GM04503 (cell line): ENCODE measurements at places on chromosomes 5 and 9.

GRCh38 chr5:102981957-102982635 is 137.8 kb downstream of the GIN1 start:
- no peak for DNase-seq

DNA sequence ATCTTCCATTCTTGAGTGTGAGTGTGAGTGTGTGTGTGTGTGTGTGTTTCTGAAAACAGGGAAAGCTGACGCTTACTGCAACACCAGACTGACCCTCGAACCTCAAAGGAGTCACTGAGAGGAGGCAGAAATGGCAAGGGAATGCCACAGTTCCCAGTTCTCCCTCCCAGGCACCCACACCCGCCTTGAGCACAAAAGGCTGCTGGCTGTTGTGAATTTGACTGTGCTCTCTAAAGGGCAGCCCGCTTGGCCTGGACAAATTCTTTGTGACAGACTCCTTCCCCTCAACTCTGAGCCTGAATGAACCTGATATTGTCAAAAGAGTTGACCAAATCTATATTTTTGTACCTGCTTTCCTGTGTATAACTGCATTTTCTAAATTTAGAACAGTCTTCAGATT is 245.7 kb upstream of the IRX2 start:
- no peak for DNase-seq

DNA sequence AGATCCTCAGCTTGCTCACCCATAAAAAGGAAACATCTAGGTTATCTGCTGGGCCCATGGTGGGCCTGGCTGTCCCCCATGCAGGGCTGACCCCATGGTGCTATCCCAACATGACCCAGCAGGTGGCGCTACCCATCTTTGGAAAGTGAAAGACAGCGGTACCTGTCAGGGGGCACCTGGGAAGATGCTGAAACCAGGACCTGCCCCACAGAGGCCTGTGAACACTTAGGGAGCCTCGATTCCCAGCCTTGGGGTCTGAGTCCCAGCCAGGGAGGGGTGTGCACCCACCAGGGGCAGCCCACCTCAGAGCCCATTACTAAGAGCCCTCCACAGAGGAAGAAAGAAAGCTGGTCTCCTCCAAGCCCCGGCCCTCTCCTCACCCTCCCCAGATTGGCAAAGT is 46.6 kb upstream of the IPPK start:
- DNase-seq = no peak

GRCh38 chr9:2043881-2044462 is 28.8 kb downstream of the SMARCA2 start:
- no peak for DNase-seq

DNA sequence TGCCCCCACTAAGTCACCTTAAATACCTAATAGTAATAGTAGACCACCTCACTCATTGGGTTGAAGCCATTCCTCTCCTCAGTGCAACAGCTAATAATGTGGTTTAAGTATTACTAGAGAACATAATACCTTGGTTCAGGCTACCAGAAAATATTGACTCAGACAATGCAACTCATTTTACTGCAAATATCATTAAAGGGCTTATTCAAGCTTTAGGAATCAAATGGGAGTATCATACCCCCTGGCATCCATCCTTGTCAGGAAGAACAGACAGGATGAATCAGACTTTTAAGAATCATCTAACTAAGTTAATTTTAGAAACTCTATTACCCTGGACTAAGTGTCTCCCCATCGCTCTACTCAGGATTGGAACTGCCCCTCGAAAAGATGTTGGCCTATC is 6.8 kb upstream of the RNF180 start:
- DNase-seq = no peak

DNA sequence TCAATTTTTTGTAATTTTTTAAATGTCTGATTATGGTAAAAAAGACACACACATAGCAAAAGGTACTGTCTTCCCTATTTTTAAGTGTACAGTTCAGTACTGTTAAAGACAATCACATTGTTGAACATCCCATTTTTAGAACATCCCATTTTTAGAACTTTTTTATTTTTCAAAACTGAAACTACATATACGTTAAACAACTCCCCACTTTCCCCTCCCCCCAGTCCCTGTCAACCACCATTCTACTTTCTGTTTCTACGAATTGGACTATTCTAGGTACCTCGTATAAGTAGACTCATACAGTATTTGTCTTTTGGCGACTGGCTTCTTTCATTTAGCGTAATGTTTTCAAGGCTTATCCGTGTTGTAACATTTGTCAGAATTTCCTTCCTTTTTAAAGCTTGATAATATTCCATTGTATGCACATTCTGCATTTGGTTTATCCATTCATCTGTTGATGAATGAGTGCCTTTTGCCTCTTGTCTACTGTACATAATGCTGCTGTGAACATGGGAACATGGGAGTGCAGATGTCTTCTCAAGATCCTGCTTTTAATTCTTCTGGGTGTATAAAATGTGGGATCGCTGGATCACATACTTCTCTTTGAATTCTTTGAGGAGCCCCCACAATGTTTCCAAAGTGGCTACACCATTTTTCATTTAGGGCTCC is 154.0 kb downstream of the PIK3R1 start:
- no peak for DNase-seq

- DNase-seq = no peak
Measured at GRCh38 chr9:127463911-127464310, 12.6 kb downstream of the LRSAM1 start.

DNA sequence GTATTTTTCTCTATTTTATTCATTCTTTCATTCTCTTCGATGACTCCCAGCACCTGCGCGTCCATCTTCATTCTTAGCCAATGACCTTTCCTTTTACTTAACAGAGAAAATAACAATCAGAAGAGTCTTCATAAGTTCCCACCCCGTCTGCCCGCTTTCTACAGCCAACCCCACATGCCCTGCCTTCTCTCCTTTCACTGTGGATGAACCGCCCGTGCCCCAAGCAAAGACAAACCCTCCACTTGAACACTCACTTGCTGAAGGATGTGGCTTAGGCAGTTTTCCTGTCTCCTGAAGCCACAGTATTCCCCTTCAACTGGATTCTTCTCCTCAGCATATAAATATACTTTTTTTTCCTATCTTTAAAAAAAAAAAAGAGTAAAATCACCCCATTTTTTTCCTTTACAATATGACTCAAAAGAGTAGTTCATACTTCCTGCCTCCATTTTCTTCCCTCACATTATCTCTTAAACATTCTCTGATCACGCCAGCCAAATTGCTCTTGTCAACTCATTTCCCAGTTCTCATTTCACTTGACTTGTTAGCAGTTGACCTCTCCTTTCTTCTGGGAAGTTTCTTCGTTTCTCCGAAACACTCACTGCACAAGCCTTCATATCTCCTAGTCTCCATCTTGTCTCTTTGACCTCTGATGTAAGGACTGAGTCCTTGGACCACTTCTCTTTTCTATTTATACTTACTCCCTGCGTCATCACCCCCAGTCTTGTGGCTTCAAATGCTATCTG is 11.1 kb downstream of the NIPSNAP3B start:
- no peak for DNase-seq

DNA sequence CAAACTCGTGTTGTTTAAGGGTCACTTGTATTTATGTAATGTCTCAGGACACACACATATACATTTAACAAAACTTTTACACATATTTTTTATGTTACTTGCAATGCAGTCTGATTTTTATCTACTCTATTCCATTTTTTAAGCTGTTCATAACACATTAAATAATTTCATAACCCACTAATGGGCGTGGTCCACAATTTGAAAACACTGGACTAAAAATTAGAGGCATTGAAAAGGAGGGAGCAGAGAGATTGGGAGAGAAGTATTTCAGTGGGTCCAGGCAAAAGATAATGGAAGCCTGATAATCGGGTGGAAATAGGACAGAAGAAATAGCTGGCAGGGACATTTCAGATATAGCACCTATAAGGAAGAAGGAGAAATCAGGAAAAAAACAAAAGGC is 597.3 kb upstream of the CLINT1 start:
- DNase-seq = no peak

- no peak for DNase-seq
Measured at GRCh38 chr5:135467871-135468485, 15.8 kb upstream of the TIFAB start.

DNA sequence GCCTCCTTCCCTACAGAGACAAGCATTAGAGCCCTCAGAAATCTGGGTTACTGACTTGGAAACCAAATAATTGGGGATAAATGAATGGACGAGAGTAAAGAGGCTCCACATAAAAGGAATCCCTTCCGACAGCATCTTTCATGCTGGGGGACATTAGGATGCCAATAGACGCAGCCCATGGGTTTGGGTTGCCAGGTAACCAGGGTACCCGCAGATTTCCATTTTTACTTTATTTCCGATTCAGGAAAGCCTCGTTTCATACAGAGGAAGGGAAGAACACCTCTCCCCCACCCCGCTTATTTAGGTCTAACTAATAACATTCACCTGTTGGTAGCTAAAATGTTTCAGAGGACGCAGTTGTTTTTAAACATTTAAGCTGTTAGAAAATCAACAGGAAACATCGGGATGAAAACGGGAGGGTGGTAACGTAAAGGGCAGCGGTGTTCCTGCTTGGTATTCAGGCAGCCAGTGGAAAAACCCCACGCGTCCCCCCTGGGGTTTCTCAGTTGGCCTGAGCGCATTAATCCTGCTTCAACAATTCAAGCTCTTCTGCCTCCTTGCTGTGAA is 179.5 kb downstream of the YTHDC2 start:
- DNase-seq = no peak

GRCh38 chr9:125343518-125344275 is 82.1 kb downstream of the GAPVD1 start:
- DNase-seq = peak; percentile 9

GRCh38 chr9:95090871-95091577 is 226.5 kb downstream of the FANCC start:
- no peak for DNase-seq

- no peak for DNase-seq
Measured at GRCh38 chr9:134190232-134191121, 26.1 kb upstream of the RNU6ATAC start.

DNA sequence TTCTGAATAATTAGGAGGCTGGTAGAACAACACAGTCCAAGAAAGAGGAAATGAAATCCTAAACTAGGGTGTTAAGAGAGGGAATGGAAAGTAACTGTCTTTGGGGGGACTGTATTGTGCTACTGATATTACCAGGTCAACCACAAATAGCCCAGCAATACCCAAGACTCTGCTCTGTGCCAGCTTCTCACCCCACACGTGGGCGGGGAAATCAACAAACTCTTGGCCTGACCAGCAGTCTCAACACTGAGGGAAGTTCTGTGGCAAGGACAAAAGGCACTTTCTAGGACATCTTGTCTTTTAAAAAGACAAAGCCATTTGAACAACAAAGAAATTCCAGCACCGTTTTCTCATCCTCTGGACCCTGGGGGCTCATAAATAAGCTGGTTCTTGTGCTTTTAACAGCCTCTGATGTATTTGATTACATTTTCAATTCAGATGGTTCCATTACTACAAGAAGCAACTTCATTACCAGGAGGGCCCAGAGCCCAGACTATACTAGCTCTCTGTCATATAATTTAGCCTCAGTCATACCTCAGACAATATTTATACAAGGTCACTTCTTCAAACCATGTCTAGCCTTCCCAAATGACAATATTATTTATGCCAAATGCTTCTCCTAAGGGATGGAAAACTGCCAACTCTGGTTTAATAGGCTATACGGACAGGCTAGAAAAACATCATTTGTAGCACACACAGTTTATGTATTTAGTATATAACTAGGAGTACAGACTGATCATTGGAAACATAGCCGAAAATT is 297.8 kb downstream of the CWC27 start:
- no peak for DNase-seq

GRCh38 chr5:5356765-5357164 is 65.7 kb upstream of the ICE1 start:
- no peak for DNase-seq

DNA sequence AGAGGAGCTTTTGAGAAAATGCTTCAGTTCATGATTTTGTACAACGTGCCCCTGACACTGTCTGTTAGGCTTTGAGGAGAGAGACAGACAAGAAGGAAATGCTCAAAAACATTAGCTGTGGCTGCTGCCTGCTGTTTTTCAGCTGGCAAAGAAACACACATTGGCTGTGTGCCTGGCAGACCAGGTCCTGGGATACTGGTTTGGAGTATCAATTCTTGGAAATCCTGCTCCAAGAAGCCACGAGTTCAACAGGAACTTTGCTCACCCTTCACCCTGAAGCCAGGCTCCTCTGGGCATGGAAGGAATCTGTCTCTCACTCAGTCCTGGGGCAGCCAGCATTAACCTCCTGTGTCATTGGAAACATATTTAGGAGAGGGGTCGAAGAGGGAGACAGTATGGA is 245.5 kb downstream of the AUH start:
- no peak for DNase-seq

DNA sequence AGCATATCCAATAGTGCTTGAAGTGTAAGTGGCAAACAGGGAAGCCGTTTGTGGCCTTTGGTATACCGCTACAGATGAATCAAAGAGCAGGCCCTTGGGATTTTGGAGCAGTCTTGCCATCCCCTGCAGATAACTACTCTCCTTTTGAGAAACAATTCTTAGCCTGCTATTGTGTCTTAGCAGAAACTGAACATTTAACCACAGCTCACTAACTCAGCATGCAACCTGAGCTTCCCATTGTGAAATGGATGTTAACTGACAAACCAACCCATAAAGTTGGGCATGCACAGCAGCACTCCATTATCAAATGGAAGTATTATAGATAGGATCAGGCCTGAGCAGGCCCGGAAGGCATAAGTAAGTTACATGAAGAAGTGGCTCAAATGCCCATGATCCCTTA is 315.3 kb upstream of the PTGER4 start:
- DNase-seq = no peak

GRCh38 chr9:3455094-3455493 is 70.7 kb downstream of the RFX3 start:
- DNase-seq = no peak

- no peak for DNase-seq
Measured at GRCh38 chr9:129868872-129869486, 33.7 kb downstream of the USP20 start.

- no peak for DNase-seq
Measured at GRCh38 chr5:55860288-55860687, 9.1 kb downstream of the IL31RA start.

- no peak for DNase-seq
Measured at GRCh38 chr9:113594484-113595299, 131.2 kb downstream of the RGS3 start.

DNA sequence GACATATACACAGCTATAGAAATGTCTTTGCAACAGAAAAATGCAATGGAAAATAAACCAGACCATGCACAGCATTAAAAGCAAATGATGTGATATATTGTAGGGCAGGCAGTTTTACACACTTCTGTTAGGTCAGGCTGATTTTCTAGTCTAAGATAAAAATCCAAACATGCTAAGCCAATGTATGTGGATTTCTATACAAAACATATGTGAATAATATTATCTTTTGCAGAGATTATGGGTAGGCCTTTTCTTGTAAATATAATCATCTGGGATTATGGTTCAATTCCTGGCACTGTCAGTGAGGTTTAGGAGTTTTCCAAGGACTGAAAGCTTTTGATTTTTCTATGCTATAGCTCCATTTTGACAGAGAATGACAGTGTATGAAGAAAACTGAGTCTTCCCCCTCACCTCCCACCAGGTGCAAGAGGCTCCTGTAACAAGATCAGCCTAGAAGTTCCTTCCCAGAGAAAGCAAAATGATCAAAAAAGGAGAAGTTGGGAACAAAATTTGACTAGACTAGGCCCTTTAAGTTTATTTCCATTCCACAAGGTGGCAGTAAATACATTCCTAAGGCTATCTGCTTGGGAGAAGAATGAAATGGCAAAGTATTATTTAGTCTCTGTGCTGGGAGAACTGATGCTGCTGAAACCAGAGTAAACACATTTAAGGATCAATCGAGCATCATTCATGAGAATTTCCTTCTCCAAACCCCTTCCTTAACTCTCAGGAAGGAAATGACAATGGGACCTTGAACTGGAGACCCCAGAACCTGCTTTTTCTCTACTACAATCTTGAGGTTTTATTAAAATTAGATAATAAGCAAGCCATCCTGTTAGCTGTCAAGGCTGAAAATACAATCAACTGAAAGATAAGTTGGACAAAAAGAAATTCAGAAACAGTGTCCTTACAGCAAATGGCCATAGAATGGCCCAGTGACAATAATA is 133.0 kb upstream of the TUT7 start:
- peak; percentile 38 for DNase-seq
